A673 (cell line): ENCODE measurements at places on chromosomes 6 and 20. TPM values are rescaled to one million over a fixed set of nuclear protein-coding genes. Genes with fewer than 3 reads are reported as not detected.

DNA sequence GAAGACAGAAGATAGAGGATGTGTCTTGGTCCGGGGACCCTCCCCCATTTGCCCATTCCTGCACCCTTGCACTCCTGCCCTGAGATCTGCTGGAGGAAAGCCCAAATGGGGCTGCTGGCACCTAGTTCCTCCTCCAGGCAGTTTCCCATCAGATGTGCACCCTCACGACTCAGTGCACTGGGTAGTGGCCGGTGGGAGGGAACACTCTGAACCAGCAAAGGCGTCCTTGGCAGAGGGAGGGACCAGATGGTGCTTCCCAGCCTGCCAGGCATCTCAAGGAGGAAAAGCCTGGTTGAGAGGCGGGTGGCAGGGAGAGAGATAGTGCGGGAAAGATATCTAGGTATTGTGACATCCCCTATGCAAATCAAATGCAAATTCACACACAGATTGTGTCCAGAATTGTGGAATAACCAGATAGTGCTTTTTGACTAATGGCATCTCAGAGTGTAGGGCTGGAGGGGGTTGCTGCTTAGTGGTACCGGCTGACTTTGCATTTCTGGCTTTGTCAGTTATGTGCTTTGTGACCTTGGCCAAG is 19.5 kb downstream of the TMEM151B start:
- H3K4me3 ChIP-seq: no peak overlapping the region
- no peaks in the 10 kb centered on the region for H3K36me3 ChIP-seq
- no peak overlapping the region for H3K27ac ChIP-seq
- DNase-seq: no peak
- no peaks in the 10 kb centered on the region for H3K4me1 ChIP-seq
- H3K27me3 ChIP-seq: peaks cover 41% of the 10 kb centered on the region

PRR18 gene
- total RNA-seq: 0.17 and 0.50 TPM in 2 replicates

DNA sequence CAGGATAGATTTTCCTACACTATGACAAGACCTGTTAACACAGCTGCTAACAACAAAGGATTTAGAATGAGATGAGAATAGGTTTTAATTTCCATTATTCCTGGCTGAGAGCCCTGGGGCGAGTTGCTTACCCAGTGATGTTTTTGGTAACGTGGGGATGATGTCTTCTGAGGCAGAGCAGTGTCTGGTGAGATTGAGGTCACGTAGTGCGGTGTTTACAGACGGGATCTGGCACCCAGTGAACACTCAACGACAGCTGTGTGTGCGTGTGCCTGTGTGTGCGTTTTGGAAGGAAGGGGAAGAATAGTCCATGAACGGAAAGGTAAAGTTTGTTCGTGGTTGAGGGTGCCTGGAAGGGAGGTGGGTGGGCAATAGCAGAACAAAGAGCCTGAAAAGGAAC is 384.7 kb downstream of the C6orf118 start:
- H3K27ac ChIP-seq: no peak overlapping the region
- no peak overlapping the region for H3K4me3 ChIP-seq
- H3K36me3 ChIP-seq: no peaks in the 10 kb centered on the region
- no peaks in the 10 kb centered on the region for H3K4me1 ChIP-seq

GRCh38 chr6:83702749-83703148 is 6.2 kb downstream of the SNAP91 start:
- no peaks in the 10 kb centered on the region for H3K36me3 ChIP-seq
- no peak for DNase-seq
- no peak overlapping the region for H3K4me3 ChIP-seq
- H3K27me3 ChIP-seq: peaks cover 69% of the 10 kb centered on the region

DNA sequence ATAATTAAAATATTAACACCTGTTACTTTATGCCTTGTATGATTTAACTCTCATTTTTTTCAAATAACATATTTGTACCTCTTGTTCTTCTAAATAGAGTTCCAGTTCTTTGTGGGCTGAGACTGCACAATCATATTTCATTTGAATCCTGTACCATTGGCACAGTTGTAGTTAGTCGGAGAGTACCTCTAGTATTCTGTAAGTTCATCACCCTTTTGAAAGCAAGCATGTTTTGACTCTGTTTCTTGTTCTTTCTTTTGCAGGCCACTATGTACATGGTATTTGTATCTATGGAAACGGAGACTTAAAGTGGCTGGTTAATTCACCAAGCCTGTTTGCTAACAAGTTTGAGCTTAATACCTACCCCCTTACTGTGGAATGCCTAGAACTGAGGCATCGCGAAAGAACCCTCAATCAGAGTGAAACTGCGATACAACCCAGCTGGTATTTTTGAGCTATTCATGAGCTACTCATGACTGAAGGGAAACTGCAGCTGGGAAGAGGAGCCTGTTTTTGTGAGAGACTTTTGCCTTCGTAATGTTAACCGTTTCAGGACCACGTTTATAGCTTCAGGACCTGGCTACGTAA is 68.2 kb downstream of the C6orf52 start:
- no peaks in the 10 kb centered on the region for H3K4me1 ChIP-seq
- no peak overlapping the region for H3K4me3 ChIP-seq
- H3K36me3 ChIP-seq: no peaks in the 10 kb centered on the region
- H3K27ac ChIP-seq: no peak overlapping the region
- DNase-seq: no peak

DNA sequence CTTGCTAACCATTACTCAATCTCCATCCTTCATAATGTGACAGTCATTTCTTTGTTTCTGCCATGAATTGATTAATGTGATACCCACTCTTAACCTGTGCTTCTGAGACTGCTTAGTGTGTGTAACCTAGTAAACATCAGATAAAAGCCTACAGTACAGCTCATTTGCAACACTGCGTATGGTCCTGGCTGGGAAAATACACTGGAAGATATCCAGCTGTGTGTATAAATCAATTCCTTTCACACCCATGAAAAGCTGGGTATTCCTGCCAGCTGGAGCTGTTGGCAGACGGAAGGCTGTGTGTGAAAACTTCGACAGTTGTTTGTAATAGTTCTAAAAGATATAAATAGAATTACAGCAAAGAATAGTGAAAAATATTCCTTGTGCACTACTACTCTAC is 509.2 kb downstream of the FRK start:
- H3K27me3 ChIP-seq: no peaks in the 10 kb centered on the region
- H3K36me3 ChIP-seq: no peaks in the 10 kb centered on the region
- no peak overlapping the region for H3K4me3 ChIP-seq
- H3K27ac ChIP-seq: no peak overlapping the region

- DNase-seq: no peak
- no peaks in the 10 kb centered on the region for H3K27me3 ChIP-seq
- H3K4me1 ChIP-seq: peaks cover 41% of the 10 kb centered on the region
- H3K27ac ChIP-seq: no peak overlapping the region
- H3K4me3 ChIP-seq: no peak overlapping the region
Measured at GRCh38 chr6:15544321-15544900, 118.4 kb downstream of the DTNBP1 start.

- H3K36me3 ChIP-seq: peaks cover 20% of the 10 kb centered on the region
- no peak overlapping the region for H3K27ac ChIP-seq
- H3K4me3 ChIP-seq: no peak overlapping the region
Measured at GRCh38 chr20:17622851-17623508, 53.1 kb downstream of the DSTN start.

HTR1E gene
- total RNA-seq: not detected in 2 replicates

- H3K36me3 ChIP-seq: no peaks in the 10 kb centered on the region
- H3K4me1 ChIP-seq: no peaks in the 10 kb centered on the region
- DNase-seq: no peak
- no peak overlapping the region for H3K27ac ChIP-seq
- H3K27me3 ChIP-seq: no peaks in the 10 kb centered on the region
- H3K4me3 ChIP-seq: no peak overlapping the region
Measured at GRCh38 chr20:37123441-37123840, 27.6 kb upstream of the RBL1 start.

GHRH gene
- not detected in 2 replicates for total RNA-seq

TNXB gene
- 11.5 and 13.6 TPM in 2 replicates for total RNA-seq

HCK gene
- not detected in 2 replicates for total RNA-seq

DNA sequence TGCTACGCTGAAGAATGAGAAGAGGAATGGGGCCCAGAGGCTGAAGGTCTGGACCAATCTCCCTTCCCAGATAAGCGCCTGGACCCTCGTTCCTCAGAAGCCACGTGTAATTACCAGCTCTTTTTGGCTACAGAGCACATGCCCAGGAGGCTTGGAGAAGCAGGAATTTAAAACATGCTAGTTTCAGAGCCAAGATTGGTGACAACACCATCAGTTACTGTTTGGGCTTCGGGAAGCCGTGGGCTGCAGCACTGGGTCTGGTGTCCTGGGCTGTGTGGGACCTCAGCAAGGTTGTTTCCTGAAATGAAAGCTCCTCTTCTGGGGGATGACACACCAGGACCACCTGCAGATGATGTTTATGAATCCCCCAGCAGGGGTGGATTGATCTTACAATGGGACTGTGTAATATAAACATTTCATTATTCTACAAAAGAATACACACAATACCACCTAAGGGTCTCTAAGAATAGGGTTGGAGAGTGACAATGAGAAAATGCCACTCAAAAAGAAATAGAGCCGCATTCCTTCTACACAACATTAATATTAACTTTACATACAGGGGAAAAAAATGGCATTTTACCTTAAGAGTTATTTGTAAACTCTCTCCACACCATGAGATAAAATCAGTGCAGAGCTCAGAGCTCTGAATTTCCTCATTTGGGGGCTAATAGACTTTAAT is 207.8 kb upstream of the FOXQ1 start:
- DNase-seq: no peak
- H3K4me1 ChIP-seq: no peaks in the 10 kb centered on the region
- H3K36me3 ChIP-seq: no peaks in the 10 kb centered on the region
- H3K27me3 ChIP-seq: peaks cover 25% of the 10 kb centered on the region
- no peak overlapping the region for H3K27ac ChIP-seq

DNA sequence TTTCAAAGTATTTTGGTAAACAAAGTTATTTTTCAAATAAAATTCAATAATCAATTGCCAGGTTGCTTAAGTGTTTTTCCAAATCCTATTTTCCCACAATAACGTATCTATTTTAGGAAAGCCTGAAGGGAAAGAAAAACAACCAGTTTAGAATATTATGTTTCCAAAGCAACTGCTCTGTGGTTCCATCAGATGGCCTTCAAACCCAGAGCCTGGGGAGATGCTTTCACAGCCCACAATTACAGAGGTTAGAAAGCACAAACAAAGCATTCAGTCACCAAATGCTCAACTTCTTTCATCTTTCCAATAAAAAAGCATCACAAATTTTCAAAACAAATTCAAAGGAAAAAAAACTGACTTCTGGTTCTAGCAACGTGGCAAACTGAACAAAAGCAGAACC is 66.0 kb downstream of the ELOVL5 start:
- H3K4me3 ChIP-seq: no peak overlapping the region
- H3K4me1 ChIP-seq: no peaks in the 10 kb centered on the region
- DNase-seq: no peak
- no peaks in the 10 kb centered on the region for H3K36me3 ChIP-seq
- H3K27ac ChIP-seq: no peak overlapping the region

DNA sequence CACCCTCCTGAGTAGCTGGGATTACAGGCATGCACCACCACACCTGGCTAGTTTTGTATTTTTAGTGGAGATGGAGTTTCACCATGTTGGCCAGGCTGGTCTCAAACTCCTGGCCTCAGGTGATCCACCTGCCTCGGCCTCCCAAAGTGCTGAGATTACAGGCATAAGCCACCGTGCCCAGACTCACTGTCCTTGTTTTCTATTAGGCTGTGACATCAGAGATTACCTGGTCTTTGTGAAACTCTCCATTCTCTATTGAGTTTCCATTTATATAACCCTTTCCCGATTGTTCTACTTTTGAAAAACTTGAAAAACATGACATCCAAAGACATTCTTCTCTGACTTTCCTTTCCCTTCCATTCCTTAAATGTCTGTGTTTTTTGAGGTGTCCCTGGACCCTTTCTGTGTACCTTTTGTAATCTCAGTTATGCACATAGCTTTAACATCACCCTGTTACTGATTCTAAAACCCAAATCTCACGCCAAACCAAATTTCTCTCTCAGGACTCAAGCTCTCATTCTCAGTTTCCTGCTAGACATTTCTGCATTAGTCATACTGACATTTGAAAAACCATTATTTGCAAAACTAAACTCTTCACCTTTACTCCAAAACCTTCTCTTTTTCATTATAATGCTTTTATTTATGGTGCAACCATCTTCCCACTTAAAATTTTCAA is 137.0 kb downstream of the KHDC1L start:
- no peaks in the 10 kb centered on the region for H3K36me3 ChIP-seq
- no peak for DNase-seq
- H3K4me1 ChIP-seq: no peaks in the 10 kb centered on the region
- H3K4me3 ChIP-seq: no peak overlapping the region
- H3K27me3 ChIP-seq: no peaks in the 10 kb centered on the region

PKHD1 gene
- total RNA-seq: 0.31 and 0.43 TPM in 2 replicates

DNA sequence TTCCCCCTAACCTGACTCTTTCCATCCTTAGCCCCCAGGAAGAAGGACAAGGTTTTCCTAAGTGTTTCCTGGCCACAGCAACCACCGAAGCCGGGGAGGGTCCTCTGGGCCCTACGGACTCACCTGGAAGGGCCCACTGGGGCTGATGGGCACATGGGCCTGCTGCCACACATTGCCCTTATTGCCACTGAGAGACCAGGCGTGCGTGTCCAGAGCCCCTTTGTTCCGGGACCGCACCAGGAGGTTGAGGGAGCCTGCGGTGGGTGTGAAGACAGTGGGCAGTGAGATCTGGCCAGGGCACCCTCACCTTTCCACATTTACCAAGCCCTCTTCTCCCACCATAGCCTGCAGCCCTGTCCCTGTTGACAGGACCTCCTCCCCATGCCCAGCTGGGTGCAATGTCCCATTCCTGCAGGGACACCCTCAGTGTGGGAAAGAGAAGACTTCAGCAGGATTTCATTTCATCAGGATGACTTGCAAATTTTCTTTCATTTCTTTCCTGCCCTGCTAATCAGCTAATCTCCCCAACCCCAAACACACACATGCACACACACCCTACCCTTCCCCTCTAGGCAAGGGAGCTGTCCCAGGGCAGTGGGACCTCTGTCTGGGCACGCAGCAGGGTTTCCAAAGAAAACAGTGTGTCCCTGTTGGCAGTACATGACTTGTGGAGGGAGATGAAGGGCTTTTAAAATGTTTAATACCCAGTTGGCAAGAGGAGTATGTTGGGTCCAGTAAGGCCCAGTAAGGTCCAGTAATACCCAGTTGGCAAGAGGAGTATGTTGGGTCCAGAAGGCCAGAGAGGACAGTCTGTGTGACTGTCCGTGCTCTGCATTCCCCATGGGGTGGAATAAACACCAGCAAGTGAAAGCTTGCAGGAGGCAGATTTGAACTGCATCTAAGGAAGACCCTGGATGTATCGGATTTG is 59.0 kb downstream of the MDGA1 start:
- H3K36me3 ChIP-seq: no peaks in the 10 kb centered on the region
- no peaks in the 10 kb centered on the region for H3K27me3 ChIP-seq
- DNase-seq: no peak
- H3K4me1 ChIP-seq: peaks cover 8% of the 10 kb centered on the region
- no peak overlapping the region for H3K4me3 ChIP-seq
- H3K27ac ChIP-seq: no peak overlapping the region

DNA sequence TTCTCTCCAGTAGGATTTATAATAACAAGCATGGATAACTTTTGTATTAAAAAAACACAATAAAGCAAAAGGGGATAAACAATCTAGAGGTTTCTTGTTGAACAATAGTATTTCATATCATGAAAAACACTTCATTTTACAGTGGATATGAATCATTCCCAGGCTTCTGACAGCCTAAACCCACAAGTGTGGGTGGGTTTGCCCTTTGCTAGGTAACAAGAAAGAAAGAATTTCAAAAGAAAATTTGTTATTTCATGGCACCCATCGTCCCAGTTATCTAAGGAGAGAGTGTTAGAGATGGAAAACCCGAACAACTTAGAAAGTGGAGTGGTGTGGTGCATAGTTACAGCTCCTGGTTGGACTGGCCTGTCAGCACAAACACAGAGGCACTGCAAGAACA is 76.1 kb upstream of the GPR6 start:
- H3K27ac ChIP-seq: no peak overlapping the region
- no peaks in the 10 kb centered on the region for H3K4me1 ChIP-seq

TCP11 gene
- total RNA-seq: not detected in 2 replicates

MYO6 gene
- total RNA-seq: 1.8 and 2.8 TPM in 2 replicates
